NCI-H2029 treated with DMSO at 0.1 percent for 48 hours (cell line): ENCODE measurements at places on chromosomes 16 and 17.
A peak's percentile ranks its signal among the peaks of the same experiment; 100 is the strongest.

DNA sequence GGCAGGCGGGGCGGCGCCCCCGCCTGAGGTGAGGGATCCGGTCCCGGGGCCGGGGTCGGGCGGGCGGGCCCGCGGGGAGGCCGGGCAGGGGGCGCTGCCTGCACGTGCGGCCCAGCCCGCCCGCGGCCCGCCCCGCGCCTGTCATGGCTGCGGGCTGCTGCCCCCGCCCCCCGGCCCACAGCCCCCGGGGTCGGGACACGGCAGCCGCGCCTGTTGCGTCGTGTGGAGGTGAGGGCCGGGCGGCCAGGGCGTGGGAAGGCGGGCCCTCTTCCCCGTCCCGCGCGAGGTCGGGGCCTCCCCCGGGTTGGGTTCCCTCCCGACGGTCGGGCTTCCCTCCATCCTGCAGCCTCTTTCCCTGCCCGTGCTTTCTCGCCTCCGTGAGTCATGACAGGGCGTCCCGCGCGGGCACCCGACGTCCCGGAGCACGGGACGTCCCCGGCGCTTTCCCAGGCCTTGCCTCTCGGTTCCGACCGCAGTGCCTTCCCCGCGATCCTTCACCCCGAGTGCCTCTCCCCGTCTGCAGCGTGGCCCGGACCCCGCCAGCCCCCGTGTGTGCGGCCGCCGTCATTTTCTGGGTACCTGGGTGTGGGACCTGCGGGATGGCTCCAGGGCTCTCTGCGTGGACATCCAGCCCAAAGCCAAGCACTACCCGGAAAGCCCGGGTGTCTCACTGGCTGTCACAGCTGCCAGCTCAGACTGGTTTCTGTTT lies 76.7 kb downstream of the CHD9 start:
- no peak for DNase-seq

DNA sequence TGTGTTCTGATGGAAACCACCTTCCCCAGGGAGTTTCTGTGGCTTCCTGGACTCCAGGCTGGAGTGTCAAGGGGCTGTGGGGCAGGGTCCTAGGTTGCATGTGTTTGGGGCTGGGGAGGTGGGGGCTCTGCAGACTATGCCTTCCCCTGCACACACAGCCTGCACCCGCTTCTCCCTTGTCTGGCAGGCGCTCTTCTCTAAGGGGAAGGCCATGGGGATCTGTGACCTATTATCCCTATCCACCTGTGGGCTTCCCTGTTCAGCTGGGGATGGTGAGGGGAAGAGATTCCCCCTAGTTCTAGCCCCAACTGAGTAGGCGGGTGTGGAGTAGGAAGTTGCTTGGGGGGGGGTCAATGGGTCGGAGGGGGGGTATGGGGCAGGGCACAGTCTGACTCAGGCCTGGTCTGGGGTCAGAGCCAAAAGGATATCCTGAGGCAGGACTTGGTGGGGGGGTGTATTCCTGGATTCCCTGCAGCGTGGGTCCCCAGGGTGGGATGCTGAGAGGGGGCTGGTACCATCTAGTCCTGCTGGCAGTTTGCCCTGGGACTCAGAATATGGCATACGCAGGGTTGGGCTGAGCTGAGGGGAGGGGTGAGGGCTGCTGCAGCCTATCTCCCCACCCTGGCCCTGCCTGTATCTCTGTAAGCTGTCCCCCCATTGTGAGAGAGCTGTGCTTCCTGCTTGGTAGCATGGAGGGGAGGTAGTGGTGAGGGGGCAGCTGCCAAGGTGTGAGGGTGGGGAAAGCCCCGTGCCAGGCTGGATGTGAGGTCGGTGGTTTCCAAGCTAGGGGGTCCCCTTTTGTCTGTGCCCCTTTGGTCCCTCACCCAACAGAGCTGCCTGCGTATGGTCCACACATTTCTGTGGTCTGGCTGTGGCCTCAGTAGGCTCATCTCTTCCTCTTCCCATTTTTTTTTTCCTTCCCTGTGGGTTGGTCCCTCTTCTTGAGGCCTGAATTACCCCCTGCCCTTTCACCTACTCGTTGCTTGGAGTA lies 14.7 kb downstream of the RARA start:
- DNase-seq, result no peak

GRCh38 chr16:81558444-81559175 lies 114.0 kb downstream of the CMIP start:
- peak; percentile 56 for DNase-seq

DNA sequence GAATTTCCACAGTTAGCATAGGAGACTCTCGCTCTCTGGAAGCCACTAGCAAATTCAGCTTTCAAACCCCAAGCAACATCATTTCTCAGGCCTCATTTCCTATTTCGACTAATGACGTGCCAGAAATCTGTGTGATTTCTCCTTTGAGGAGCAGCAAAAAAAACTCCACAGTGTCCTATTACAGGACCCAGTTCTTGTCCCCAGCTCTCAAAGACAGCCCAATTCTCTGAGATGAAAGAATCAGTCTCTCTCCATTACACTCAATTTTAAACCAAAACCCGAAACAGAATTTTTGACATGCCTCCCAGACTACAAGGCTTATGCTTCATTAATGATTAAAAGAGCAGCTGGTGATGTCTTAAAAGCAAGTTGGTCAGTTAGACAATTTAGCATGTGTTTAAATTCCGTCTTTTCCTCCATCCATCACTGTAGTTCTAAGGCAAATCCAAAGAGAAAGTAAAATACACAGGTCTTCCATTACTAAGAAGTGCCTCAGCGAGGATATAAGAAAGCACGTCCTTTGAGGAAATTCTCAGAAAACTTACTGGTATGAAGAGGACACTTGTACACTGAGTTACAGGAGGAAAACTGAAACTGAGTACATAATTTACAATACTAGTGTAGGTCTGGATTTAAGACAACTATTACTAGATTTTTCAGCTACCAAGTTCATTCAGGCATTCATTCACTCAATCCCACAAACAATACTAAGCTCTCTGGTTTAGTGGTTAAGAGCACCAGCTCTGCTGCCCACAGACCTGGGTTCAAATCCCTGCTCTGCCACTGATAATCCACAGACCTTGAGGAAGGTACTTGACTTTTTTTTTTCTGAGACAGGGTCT lies 12.5 kb downstream of the TOM1L2 start:
- DNase-seq, result no peak

GRCh38 chr16:77645764-77646163 lies 76.5 kb upstream of the NUDT7 start:
- no peak for DNase-seq
